ENCODE measurements at places on chromosomes 1 and 21.

DNA sequence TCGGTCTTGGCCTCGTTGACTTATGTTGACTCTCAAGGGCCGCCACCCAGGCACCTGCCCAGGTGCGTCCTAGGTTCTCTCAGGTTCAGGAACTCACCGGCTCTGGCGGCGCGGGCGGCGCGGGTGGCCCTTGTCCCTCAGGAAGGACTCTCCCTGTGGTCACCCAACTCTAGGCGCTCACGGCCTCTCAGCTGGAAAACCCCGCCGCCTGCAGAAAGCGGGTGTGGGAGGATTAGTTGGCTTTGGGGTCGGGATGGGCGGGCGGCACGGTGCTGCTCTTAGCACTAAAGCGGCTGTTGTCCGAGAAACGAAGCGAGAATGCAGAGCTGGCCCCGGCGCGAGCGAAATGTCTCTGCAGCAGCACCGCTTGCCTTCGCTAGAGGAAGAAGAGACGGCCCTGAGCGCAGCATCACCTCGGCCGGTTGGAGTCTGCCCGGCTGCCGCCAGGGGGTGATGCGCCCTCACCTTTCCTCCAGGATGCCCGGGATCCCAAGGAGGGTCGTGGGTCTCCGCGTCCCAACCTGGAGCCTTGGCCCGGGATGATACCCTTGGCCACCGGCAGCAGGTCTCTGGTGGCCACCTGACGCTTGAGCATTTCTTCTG, 8.1 kb upstream of the TADA1 start:
- peak; percentile 20 for DNase-seq

GRCh38 chr1:31509124-31510072, 66.9 kb upstream of the TINAGL1 start:
- DNase-seq = no peak

GRCh38 chr1:156625436-156626078, 6.3 kb downstream of the HAPLN2 start:
- DNase-seq = peak; percentile 31

- no peak for DNase-seq
Observed at GRCh38 chr1:229570891-229571516, 12.5 kb upstream of the ABCB10 start.

GRCh38 chr1:165843304-165843703, 15.9 kb downstream of the UCK2 start:
- no peak for DNase-seq

DNA sequence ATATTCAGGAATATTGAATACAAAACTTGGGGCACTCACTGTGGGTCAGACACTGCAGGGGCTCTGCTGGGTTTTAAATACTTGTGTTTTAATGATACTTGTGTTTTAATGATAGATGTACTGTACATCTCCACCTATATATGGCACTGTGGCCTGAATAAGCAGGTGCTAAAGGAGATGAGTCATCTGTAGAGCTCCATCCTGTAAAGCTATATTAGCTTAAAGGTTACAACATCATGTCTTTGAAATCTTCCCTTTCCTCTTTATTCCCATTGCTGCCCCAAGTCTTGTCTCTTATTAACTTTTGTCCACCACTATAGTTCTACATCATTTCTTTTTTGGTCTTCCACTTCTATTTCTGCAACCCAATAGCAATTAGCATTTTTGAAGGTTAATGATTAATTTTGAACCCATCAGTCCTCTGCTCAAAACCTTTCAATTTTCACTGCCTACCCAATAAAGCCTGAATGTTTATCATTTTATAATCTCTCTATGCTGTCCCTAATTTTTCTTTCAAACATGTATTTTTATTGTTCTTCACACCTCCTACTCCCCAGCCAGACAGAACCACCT, 113.3 kb upstream of the PTGFR start:
- DNase-seq = no peak

DNA sequence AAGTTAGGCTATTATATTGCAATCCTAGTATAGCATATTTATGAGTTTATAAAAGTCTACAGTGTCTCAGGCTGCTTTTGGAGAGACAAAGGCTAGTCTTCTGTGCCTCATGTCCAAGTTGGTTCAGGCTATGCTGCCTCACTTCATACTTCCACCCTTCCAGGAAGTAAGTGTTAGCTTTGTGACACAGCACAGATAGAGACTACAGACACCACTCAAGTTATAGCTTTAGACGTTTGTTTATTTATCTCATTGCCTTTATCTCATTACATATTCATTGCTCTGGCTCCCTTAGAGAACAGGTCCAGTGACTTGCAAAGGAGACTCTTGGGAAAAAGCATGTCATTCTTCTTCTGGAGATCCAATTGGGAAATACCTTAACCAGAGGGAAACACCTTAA, 22.6 kb upstream of the GBP4 start:
- no peak for DNase-seq

DNA sequence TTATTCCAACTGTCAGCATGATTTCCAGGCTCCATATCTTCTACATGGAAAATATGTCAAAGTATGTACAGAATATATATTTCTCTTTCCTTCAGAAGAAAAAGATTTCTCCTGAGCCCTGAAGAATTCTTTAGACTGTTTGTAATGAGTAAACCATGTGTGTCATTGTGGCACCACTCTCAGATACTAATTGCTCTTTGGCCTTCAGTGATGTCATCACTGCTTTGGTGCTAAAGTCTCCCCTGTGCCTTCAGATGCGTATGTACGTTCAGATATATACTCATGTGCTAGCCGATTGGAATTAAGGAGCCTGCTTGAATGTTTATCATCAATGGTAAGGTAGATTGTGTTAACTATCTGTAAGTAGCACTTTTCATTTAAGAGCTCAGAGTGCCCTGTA, 20.6 kb upstream of the NBL1 start:
- no peak for DNase-seq

GRCh38 chr1:12052008-12052573, 11.0 kb upstream of the TNFRSF8 start:
- no peak for DNase-seq

- DNase-seq = no peak
Observed at GRCh38 chr1:186304982-186305949, 69.8 kb downstream of the TPR start.

- DNase-seq = no peak
Observed at GRCh38 chr1:183783767-183784637, 20.9 kb upstream of the RGL1 start.

GRCh38 chr1:245990315-245991022, 516.6 kb downstream of the SMYD3 start:
- DNase-seq = no peak

GRCh38 chr1:11037740-11038182, 9.3 kb downstream of the MASP2 start:
- DNase-seq = peak; percentile 85

- no peak for DNase-seq
Observed at GRCh38 chr1:9084906-9085305, 15.5 kb upstream of the SLC2A5 start.

GRCh38 chr21:28151758-28152157, 840.9 kb downstream of the LTN1 start:
- DNase-seq = no peak

DNA sequence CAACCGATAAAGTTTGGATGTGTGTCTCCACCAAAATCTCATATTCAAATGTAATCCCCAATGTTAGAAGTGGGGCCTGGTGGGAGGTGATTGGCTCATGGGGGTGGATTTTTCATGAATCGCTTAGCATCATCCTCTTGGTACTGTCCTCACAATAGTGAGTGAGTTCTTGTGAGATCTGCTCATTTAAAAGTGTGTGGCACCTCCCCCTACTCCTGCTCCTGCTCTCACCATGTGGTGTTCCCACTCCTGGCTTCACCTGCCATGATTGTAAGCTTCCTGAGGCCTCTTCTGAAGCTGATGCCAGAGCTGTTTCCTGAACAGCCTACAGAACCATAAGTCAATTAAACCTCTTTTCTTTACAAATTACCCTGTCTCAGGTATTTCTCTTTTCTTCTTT, 28.2 kb upstream of the PRDX6 start:
- DNase-seq = no peak

GRCh38 chr1:158809862-158810261, 21.3 kb upstream of the MNDA start:
- DNase-seq = no peak

DNA sequence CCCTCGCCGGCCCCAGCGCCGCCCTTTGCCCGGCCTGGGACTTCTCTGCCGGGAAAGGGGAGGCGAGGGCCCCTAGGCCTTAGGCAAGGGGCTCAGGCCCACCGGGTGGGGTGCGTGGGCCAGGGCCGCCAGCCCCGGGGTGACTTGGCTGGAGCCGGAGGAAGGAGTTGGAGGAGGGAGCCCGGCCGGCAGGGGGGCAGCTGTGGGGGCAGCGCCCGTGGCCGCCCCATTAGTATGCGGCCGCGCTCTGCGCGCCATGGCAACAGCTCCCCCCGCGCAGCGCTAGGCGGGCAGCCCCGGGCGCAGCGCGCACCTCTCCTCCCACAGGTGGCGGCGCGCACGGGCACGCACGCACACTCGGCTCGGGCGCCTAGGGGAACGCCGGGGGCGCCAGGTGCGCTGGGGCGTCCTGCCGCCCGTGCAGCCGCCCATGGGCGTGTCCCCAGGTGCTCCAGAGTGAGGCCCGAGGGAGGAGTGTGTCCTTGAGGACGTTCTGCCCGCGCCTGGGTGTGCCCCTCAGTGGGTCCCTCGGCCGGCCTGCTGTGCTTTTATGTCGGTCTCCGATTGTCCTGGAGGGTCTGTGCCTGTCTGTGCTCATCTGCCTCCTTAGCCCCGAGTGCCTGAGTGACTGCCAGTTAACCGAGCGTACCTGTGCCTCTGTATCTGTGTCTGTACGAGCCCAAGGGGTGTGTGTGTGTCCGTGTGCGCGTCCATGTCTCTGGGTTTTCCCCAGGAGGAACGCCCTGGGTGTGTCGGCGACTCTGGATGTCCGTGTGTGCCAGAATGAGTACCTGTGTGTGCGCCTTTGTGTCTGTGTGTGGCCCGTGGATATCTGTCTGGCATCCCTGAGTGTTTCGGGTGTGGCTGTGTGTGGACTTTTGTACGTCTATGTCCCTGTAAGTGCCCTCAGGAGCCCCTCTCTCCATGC, 38.2 kb upstream of the WASF2 start:
- DNase-seq = peak; percentile 84

DNA sequence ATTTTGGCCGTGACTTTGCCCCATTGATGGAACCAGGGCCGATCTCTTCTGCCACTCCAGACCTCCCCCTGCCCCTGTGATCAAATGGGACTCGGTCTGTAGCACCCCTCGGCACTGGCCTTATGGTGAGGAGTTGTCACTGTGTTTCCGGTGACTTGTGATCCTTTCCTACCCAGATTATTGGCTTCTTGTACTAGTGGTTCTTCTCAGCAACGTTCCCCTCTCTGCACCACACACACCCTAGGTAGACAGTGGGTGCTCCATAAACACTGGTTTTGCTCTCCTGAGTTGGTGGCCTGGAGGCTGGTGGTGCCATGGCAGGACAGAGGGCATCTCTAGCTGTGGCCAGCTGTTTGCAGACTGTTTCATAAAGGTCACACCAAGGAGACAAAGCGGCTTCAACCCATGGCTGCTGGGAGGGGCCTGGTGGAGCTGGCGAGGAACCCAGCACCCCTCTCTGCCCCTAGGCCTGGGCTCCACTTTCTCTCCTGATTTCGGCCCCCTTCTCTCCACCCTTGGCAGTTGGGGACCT, 50.7 kb downstream of the DHRS3 start:
- no peak for DNase-seq

DNA sequence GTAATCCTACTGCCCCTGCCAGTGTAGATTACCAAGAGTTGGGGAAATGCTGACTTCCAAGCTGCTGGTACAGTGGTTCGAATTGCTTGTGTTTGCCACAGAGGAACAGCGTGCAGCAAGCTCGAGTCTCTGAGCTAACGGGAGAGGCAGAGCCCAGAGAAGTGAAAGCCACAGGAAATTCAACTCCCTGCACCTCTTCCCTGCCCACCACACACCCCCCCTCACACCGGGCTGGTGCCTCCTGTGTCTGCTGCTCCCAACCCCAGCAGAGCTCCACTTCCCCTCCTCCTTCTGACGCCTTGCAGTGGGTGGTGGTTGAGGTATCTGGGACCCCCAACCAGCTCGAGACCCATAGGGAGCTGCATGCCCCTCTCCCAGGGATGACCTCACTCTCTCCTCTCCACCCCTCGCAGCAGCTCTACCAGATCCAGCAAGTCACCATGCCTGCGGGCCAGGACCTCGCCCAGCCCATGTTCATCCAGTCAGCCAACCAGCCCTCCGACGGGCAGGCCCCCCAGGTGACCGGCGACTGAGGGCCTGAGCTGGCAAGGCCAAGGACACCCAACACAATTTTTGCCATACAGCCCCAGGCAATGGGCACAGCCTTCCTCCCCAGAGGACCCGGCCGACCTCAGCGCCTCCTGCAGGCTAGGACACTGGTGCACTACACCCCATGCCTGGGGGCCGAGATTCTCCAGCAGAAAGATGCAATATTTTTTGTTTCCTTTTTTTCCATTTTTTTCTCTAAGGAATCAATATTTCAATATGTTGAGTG, 13.1 kb upstream of the KCNQ4 start:
- DNase-seq = no peak

GRCh38 chr1:205980237-205980870, 22.8 kb downstream of the RAB7B start:
- DNase-seq = no peak

DNA sequence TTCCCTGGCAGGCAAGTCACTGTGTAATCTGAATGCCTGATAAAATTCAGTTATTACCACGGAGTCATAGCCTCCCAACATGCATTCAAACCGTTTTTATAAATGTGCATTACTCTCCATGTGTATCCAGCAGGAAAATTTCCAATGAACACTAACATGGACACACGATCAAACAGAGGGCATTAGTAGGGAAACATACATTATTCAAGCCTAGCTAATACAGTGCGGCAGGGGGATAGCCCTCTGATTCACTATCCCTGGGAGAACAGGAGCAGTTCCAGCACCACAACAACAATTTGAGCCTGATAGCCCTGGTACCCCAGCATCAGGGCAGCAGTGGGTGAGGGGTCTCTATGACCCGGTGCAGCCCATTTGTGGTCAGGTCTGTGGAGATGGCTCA, 35.8 kb upstream of the HMGB4 start:
- DNase-seq = no peak

DNA sequence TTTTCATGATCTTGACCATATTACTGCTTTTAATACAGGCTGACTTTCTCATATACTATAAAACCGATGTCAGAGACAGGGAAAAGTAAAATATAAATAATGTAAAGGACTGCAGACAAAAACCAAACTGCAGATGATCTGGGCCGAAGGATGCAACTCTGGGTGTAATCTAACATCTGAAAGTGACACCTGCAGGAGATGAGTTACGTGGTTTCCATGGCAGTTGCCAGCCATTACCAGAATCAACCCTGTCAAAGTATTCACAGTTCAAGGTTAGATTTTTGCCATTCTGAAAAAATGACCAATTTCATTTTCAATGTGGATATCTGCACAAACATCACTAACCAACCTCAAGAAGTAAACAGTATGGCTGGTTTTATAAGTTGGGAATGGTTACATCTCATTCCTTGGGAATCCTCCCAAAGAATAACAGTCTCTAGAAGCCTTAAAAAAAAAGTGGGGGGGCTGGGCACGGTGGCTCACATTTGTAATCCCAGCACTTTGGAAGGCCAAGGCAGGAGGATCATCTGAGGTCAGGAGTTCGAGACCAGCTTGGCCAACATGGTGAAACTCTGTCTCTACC, 27.7 kb downstream of the DNAJC11 start:
- no peak for DNase-seq

DNA sequence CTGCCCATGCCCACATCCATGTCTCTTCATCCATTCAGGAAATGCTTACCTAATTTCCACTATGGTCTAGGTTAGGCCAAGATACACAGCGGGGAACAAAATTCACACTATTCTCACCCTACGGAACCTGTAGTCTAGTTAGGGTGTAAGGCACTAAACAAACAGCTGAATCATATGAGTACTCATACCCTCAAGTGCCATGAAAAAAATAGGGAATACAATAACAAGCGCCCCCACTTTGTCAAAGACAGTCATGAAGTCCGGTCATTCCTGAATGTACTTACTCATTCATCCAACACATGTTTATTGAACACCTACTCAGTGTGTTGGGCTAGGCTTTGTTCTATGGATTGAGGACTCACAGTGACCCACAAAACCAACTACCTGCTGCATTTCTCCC, 6.2 kb upstream of the FYB2 start:
- no peak for DNase-seq
